ENCODE measurements at places on chromosomes 1 and 21. TPM values are rescaled to one million over a fixed set of nuclear protein-coding genes. Genes with fewer than 3 reads are reported as not detected.

DNA sequence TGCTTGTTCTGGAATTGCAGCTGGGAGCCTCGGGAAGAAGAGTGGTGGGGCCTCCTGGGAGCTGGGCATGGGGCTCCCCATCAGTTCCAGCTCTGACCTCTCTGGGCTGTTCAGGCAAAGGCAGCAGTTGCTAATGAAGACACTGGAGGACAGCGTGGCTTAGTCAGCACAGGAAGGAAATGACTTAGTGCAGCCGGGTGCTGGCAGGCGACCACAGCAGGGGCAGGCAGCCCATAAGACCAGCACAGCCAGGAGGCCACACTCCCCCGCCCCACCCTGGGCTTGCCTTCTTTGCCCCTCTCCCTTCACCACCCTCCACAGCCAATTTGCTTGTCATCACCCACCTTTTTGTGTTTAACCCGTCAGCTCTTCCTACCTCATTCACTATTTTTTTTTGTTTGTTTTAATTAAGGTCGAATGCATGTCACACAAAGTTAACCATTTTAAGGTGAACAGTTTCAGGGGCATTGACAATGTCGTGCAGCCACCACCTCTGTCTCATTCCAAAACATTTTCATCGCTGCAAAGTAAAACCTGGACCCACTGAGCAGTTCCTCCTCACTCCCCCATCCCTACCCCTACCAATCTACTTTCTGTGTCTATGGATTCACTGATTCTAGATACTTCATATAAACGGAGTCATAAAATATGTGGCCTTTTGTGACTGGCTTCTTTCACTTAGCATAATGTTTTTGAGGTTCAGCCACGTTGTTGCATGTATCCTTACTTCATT is 10.9 kb downstream of the OLIG2 start:
- no peak overlapping the region for H3K4me3 ChIP-seq
- peaks cover 40% of the 10 kb centered on the region for H3K27me3 ChIP-seq
- no peak for DNase-seq
- no peaks in the 10 kb centered on the region for H3K4me1 ChIP-seq
- no peak overlapping the region for H3K27ac ChIP-seq
- H3K36me3 ChIP-seq: no peaks in the 10 kb centered on the region

- peaks cover 79% of the 10 kb centered on the region for H3K4me1 ChIP-seq
- H3K36me3 ChIP-seq: peaks cover 3% of the 10 kb centered on the region
- H3K4me3 ChIP-seq: peak overlapping the region; percentile 1
- H3K27ac ChIP-seq: peak overlapping the region; percentile 96
- peak; percentile 98 for DNase-seq
- H3K27me3 ChIP-seq: no peaks in the 10 kb centered on the region
Measured at GRCh38 chr21:33412832-33413519, 9.8 kb downstream of the IFNGR2 start.

DNA sequence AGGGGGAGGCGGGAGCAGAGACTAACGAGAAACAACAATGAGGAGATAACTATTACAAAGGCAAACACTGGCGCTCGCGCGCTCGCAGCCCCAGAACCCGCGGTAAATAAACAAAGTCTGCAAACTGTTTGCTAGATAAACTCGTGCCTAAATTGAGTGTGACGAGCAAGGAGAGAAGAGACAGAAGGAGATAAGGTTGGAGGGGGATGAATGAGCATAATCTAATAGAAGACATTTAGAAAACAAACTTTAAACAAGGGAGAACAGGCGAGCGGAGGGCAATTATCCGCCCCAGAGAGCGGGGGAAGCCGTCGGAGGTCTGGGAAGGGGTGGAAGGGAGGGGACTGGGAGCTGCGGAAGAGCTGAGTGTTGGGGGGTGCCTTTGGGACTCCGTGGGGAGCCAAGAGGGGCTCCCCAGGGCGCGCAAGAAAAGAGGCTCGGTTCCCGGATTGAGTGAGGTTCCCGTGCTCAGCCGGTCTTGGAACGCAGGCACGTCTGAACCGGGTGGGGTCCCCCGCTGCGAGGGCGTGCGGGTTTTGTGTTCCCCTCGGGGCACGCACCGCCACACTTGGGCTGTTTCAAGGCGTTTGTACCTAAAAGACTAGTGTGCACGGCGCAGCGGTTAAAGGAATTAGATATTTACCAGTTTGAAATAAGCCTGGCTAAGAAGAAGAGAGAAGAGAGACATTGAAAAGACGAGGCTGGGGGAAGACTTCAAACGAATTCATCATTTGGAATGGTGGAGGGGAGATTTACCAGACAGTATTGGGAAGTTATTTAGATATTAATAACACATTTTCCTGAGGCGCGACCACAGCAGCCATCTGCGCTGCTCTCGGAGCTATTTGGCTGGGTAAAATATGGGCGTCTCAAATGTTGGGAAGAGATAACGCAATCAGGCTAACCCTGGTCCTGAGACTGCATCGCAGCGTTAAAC is 10.6 kb downstream of the PAX7 start:
- peaks cover 17% of the 10 kb centered on the region for H3K27me3 ChIP-seq
- H3K36me3 ChIP-seq: no peaks in the 10 kb centered on the region
- DNase-seq: no peak
- H3K4me1 ChIP-seq: peaks cover 42% of the 10 kb centered on the region
- no peak overlapping the region for H3K4me3 ChIP-seq

DNA sequence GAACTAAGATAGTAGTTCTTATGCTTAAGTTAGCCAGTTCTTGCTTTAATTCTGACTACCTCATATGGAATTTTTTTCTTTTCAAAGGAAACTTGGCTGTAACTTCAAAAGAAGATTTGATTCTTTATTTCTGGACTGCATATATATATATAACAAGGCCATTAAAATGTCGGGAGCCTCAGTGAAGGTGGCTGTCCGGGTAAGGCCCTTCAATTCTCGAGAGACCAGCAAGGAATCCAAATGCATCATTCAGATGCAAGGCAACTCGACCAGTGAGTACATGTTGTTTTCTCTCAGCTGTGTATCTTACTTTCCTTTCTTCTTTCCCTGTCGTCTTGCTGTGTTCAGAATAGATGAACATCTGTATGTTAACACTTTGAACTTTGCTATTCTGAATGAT is 21.8 kb downstream of the KIF1B start:
- no peaks in the 10 kb centered on the region for H3K27me3 ChIP-seq
- peaks cover 1% of the 10 kb centered on the region for H3K36me3 ChIP-seq
- H3K27ac ChIP-seq: no peak overlapping the region
- H3K4me1 ChIP-seq: peaks cover 37% of the 10 kb centered on the region
- no peak overlapping the region for H3K4me3 ChIP-seq

GRCh38 chr1:209756615-209757445 is 977 bp downstream of the TRAF3IP3 start:
- no peaks in the 10 kb centered on the region for H3K27me3 ChIP-seq
- H3K4me3 ChIP-seq: no peak overlapping the region
- no peak for DNase-seq
- no peaks in the 10 kb centered on the region for H3K4me1 ChIP-seq
- H3K36me3 ChIP-seq: no peaks in the 10 kb centered on the region

- no peaks in the 10 kb centered on the region for H3K27me3 ChIP-seq
- DNase-seq: no peak
- H3K36me3 ChIP-seq: no peaks in the 10 kb centered on the region
- H3K27ac ChIP-seq: no peak overlapping the region
- H3K4me3 ChIP-seq: no peak overlapping the region
Measured at GRCh38 chr21:22961258-22961657, 1963.0 kb downstream of the NCAM2 start.

- no peak overlapping the region for H3K4me3 ChIP-seq
- no peak overlapping the region for H3K27ac ChIP-seq
- no peak for DNase-seq
- no peaks in the 10 kb centered on the region for H3K4me1 ChIP-seq
Measured at GRCh38 chr1:184161071-184161698, 109.7 kb downstream of the TSEN15 start.

DNA sequence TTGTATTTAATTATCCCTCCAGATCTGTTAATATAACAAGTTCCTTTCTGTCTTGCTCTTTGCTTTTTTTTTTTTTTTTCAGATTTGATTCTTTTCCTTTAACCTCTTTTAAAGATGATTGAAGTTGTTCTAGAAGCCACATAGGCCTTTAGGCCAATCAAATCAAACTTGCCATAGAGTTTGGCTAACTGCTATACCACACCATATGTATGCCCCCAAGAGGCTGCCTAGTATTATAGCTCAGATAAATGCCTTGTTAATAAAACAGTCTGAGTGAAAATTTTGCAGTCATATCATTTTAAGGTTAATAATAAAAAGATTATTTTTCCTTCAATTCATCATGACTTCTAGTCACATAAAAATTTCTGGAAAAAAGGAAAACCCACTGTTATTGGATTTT is 696.0 kb upstream of the CHRM3 start:
- no peak overlapping the region for H3K27ac ChIP-seq
- H3K27me3 ChIP-seq: no peaks in the 10 kb centered on the region
- no peak overlapping the region for H3K4me3 ChIP-seq
- no peak for DNase-seq
- no peaks in the 10 kb centered on the region for H3K4me1 ChIP-seq
- H3K36me3 ChIP-seq: no peaks in the 10 kb centered on the region

GRCh38 chr1:71269179-71269578 is 188.3 kb upstream of the ZRANB2 start:
- no peaks in the 10 kb centered on the region for H3K27me3 ChIP-seq
- no peaks in the 10 kb centered on the region for H3K36me3 ChIP-seq
- H3K4me1 ChIP-seq: no peaks in the 10 kb centered on the region
- H3K27ac ChIP-seq: no peak overlapping the region

- H3K36me3 ChIP-seq: no peaks in the 10 kb centered on the region
- DNase-seq: peak; percentile 98
- H3K27me3 ChIP-seq: no peaks in the 10 kb centered on the region
- H3K27ac ChIP-seq: peak overlapping the region; percentile 83
- peak overlapping the region; percentile 66 for H3K4me3 ChIP-seq
Measured at GRCh38 chr1:15799928-15800835, 7.3 kb downstream of the UQCRHL start.

DNA sequence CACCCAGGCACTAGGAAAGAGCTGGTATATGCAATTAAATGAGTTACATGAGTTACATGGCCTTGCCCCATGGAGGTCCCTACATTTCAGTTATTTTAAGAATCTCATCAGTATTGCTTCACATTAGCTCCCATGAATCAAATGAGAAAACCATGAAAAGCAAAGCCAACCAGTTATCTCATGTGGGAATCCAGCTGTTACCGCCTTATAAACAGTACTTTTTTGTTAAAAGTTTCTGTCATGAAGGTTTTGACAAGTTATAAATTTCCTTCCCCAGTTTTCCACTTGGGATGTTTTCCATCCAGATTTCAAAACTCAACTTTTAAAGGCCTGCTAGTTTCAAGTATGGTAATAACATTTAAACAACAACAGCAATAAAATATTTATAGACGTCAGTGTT is 544.8 kb downstream of the NUF2 start:
- no peaks in the 10 kb centered on the region for H3K4me1 ChIP-seq
- no peaks in the 10 kb centered on the region for H3K36me3 ChIP-seq
- H3K27ac ChIP-seq: no peak overlapping the region
- no peaks in the 10 kb centered on the region for H3K27me3 ChIP-seq
- H3K4me3 ChIP-seq: no peak overlapping the region

GRCh38 chr1:69871412-69871811 is 303.7 kb downstream of the LRRC7 start:
- no peaks in the 10 kb centered on the region for H3K27me3 ChIP-seq
- no peaks in the 10 kb centered on the region for H3K4me1 ChIP-seq

DNA sequence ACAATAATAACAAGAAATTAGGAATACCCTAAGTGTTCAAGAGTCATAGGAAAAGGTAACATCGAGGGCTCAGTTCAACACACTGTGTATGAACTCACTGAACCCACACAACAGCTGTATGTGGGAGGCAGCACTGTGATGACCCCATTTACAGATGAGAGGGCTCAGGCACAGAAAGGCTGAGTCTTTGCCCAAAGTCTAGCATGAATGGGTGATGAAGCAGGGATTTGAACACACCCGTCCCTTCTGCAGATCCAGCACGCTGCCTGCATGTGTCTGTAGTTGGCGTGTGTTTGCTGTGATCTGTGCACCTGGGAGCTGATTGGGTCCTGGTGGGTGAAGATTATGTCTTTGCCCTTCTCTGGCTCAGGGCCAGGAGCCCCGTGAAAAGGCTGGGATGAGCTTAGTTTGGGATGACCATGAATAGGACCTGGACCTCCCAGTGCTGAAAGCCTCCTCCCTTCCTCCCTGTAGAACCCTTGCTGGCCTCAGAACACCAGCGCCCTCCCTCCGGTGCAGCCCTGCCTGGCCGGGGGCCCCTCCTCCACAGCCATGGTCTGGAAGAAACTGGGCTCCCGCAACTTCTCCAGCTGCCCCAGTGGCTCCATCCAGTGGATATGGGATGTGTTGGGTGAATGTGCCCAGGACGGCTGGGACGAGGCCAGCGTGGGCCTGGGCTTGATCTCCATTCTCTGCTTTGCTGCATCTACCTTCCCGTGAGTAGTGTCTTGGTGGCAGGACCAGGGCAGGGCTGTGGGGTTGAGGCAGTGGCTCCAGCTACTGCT is 5.2 kb downstream of the SLC66A1 start:
- H3K4me3 ChIP-seq: no peak overlapping the region
- H3K36me3 ChIP-seq: peaks cover 5% of the 10 kb centered on the region
- peaks cover 36% of the 10 kb centered on the region for H3K4me1 ChIP-seq
- no peaks in the 10 kb centered on the region for H3K27me3 ChIP-seq
- no peak for DNase-seq

DNA sequence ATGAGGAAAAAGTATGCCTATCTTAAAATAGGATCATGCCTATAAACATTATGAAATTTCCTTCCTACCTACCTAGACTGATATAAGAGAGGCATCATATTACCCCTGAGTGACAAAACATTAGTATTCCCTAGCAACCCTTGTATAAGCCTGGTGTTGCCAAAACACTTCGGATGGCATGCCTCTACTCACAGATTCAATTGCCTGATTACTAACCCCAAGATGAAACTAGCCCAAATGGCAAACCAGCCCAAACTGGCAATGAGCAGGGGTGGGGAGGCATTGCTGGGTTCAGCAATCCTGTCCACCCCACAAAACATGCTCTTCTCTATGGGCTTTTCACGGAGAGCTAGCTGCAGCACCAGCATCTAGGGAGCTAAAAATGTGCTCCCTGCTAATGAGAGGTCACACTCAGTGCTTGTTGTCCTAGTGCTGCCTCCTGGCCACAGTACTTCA is 13.9 kb downstream of the PALMD start:
- DNase-seq: no peak
- H3K27me3 ChIP-seq: no peaks in the 10 kb centered on the region
- no peak overlapping the region for H3K4me3 ChIP-seq
- peaks cover 17% of the 10 kb centered on the region for H3K36me3 ChIP-seq

GRCh38 chr21:45824546-45825215 is 156.9 kb upstream of the COL6A1 start:
- peaks cover 2% of the 10 kb centered on the region for H3K27me3 ChIP-seq
- H3K36me3 ChIP-seq: no peaks in the 10 kb centered on the region
- H3K4me3 ChIP-seq: no peak overlapping the region
- peaks cover 9% of the 10 kb centered on the region for H3K4me1 ChIP-seq

DNA sequence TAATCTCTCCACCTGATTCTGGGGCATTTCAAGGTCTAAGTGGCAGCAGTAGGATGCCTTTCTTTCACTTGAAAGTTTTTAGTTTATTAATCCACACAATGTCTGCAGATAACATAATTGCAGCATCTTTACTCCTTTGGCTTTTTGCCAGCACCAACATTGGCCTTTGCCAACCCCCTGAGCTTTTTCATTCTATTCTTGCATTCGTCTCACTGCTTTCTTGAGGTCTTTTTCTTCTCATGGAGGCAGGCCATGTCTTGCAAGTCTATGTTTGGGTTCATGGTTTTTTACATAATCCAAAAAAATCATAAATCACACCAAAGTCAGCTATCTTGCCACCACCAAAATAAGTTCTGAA is 30.4 kb upstream of the COG2 start:
- H3K4me3 ChIP-seq: no peak overlapping the region
- H3K36me3 ChIP-seq: no peaks in the 10 kb centered on the region
- no peak overlapping the region for H3K27ac ChIP-seq
- no peaks in the 10 kb centered on the region for H3K27me3 ChIP-seq

The C4BPA gene
- 32.1 TPM for total RNA-seq

The TNFAIP8L2 gene
- not detected for total RNA-seq

The TMEM269 gene
- total RNA-seq: 0.15 TPM

The CACNA1E gene
- total RNA-seq: not detected

The PRAMEF17 gene
- total RNA-seq: not detected

The ANGPTL3 gene
- 0.51 TPM for total RNA-seq

The ATAD3B gene
- 21.1 TPM for total RNA-seq

The GPR161 gene
- 0.35 TPM for total RNA-seq

Measured in HepG2 (cell line).